ENCODE measurements at places on chromosomes 1 and 21. TPM values are rescaled to one million over a fixed set of nuclear protein-coding genes. Genes with fewer than 3 reads are reported as not detected.

TSNAX gene
- total RNA-seq: 23.6 TPM

AXDND1 gene
- not detected for total RNA-seq

GPA33 gene
- total RNA-seq: 0.91 TPM

HORMAD1 gene
- not detected for total RNA-seq

CNN3 gene
- total RNA-seq: 67.9 TPM

GRCh38 chr1:223123011-223123610, 19.9 kb downstream of the TLR5 start:
- DNase-seq: no peak

DNA sequence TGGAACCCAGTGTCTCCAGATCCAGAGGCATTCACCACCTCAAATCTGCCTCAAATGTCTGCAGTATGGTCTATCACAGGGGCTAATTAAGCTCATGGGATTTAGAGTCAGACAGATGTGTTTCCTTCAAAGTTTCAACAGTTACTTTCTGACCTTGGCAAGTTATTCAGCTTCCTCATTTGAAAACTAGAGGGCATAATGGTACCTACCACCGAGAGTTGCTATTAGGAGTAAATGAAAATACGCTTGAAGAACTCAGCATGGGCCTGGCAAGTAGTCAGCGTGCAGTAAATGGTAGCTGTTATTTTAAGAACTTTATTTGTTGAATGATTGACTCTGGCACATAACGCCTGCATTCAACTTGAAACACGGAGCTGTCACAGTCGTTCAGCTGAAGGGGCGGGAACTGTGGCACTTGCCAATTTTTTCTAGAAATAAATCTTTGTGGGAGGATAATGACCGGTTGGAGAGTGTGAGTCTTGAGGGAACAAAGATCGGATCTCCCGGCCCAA, 1.2 kb upstream of the CAP1 start:
- DNase-seq: no peak

GRCh38 chr1:10050611-10051010, 17.9 kb downstream of the UBE4B start:
- DNase-seq: no peak

DNA sequence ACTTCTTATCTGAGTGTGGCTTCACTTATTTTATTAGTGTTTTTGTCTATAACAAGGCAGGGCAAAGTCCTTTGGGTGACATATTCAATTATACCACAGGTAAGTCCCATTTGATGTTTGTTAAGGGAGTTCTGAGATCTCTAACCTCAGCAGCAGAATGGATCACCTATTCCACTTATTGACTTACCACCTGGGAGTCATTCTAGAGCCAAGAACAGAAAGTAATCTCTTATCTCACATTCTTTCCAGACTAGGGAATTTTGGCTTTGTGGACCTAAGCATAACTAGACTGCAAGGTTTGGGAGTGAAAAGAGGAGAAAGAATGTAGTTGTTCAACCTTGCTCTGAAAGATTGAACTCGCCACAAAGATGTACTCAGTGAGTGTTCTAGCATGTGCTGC, 13.2 kb downstream of the FNDC7 start:
- DNase-seq: no peak

GRCh38 chr1:31366796-31367195, 6.1 kb downstream of the FABP3 start:
- no peak for DNase-seq

DNA sequence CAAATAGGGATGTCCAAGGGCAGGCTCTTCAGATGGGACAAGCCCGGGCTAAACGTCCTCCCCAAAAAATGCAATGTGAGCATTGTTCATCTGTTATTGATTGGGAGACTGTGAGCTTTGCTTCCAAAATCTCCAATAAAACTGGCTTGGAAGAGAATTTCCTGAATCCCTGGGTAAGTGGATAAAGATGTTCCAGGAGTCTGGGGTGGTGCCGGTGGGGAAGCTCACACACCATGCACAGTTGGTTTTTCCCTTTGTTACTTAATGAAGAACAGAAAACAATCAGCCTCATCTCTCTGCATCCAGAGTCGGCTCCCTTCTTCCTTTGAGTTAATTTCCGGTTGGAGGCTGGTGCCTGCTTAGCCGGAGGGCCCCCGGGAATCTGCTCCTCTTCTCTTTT, 72.1 kb upstream of the ZBTB40 start:
- DNase-seq: no peak

DNA sequence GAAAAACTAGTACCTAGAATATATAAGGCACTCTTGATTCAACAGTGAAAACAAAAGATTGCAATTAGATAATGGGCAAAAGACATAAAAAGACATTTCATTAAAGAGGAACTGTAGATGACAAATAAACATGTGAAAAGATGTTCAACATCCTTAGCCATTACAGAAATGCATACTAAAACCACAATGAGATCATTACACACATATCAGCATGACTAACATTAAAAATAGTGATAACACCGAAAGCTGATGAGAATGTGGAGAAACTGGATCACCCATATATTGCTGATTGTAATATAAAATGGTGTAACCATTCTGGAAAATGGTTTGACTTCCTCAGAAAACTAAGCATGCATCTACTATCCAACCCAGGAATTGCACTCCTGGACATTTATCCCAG, 340.3 kb downstream of the SEC16B start:
- no peak for DNase-seq

DNA sequence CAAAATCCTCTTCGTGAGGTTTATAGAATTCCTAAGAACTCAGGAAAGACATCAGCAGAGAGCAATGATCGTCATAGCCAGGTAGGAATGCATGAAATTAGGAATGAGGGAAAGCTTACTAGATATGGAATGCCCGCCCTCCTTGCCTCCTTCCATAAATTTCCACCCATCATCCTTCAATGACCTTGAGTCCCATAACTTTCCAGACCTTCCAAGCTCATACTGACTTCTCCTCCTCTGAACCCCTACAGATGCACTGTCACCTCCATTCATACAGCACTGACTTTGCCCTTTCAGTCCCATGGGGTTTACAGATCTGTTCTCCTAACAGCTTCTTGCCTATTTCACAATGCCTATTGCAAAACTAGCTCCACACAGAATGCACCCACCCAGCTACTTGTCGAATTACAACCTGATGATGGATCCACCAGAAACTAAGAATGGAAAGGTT, 23.8 kb upstream of the PPP1R15B start:
- DNase-seq: no peak

DNA sequence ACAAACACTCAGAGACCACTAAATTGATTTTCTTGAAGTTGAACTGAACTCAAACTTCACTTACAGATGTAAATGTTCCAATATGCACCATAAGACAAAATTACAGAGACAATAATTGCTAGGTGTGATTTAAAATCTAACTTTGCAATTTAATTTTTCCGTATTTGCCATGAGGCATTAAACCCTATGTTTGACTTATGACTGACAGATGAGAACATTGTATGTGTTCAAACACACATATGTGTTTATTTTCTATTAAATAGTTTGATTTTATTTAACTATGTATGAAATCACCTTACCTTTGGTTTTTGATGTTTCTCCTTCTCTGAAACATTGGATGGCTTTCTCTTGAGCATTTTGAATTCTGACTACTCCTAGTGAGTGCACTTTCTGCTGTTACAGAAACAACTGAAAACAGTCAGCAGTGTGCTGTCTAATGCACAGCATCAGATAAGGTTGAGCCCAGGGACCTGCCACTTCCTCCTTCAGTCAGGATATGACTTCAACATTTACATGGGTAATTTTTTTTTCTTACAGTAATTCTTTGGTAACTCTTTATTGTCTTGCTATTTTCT, at the start of gene SAMSN1:
SAMSN1 (minus strand) TSS at position 410 of the 575 bp plus-strand sequence; CDS start at position 356, 54 bp downstream.
- no peak for DNase-seq

GRCh38 chr1:244436336-244437085, 15.2 kb downstream of the ADSS2 start:
- DNase-seq: no peak

DNA sequence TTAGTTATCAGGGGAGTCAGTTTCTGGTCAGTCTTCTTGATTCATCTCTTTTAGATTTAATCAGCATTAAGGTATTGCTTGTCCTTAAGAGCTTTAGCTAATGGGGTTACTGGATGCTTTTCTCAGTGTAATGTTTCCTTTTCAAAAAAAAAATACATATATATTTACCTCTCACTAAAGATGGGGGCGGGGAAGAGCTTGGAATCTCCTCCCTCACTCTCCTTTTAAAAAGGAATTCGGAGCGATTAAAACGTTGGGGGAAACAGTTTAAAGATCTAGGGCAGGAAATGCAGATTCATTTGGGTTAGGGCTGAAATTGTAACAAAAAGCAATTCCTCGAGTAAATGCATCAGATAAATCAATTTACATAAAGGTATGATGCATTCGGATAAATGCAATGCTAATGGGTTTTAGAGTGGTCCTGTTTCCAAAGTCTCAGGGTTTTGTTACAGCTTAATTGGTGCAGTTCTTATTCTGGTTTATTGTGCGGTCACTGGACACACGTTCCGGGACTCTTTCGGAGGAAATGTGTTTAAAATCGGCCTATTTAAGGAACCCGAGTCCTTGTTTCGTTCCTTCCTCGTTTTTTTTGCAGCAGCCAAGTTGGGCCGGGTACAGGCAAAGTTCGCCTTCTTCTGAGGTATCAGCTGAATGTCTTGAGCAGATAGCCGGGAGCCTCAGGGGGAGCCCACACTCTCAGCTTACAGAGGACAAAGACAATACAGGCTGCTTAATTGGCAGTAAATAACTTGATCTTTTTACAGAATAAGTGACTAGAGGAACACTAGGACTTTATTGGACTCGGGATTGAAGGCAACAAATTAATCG, 1.6 kb downstream of the LMO4 start:
- no peak for DNase-seq

GRCh38 chr1:183730107-183730724, 74.7 kb upstream of the RGL1 start:
- no peak for DNase-seq

DNA sequence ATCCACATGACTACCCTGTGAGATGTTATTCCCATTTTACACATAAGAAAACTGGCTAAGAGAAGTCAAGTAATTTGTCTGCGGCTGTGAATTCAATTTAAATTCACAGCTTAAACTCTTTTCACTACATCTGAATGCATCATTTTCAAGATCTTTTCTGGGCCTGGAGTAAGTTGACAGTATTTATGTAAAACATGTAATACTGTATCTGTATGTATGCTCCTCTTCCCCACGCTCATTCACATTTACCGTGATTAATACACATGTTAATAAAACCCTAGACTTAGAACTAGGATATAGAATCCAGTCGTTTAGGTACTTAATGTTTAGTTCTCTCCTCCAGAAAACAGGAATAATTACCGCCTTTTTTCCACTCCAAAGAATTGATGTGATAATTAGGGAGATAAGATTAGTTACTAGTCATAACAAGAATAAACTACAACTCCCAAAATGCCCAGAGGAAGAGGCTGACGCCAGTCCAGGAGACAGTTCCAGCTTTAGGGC, 442 bp upstream of the PPP1R12B start:
- DNase-seq: no peak

DNA sequence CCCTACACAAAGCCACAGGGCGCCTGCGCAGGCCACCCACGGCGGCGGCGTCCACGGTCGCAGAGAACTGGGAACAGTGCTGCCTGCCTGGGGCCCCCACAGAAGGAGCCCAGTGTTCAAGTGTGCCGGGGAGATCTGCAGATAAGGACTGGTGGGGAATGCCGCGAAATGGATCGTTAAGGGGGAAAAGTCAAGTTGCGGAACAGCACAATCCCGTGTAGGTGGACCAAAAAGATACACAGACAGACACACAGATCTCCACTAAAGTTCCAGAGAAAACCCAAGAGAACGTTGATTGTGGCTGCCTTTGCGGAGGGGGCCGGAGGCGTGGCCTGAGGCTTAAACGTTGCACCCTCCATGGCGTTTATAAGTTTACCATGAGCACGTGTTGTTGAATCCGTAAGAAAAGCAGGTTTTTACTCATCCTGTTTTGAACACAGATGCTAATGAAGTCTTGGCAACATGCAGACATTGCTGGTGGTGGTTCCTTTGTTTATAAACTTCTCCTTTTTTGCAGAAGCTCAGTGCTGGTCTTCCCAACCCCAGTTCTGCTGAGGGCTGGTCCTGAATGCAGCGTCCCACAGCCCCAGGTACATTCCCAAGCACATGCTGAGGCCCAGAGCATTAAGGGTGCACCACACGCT, 4.1 kb downstream of the SPATC1L start:
- no peak for DNase-seq

GRCh38 chr1:208300084-208300770, 56.0 kb upstream of the PLXNA2 start:
- DNase-seq: no peak

- DNase-seq: no peak
Measured at GRCh38 chr1:228147768-228148167, 2.0 kb upstream of the GJC2 start.

DNA sequence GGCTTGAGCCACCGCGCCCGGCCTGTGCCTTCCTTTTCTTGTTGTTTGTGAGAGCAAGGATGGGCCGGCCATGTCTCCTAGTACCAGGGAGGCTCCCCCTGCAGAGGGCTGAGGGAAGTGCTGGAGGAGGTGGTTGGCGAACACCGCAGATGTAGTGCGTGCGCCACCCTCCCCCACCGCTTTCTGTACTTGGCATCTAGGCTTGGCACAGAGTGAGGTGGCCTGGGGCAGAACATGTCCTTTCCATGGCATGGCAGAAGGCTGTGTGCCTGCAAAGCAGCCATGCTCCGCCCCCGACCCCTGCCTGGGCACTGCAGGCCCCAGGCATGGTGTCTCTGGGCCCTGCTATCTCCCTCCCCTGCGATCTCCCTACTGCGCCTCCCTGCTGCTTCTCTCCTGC, 30.7 kb downstream of the ALPL start:
- peak; percentile 64 for DNase-seq

DNA sequence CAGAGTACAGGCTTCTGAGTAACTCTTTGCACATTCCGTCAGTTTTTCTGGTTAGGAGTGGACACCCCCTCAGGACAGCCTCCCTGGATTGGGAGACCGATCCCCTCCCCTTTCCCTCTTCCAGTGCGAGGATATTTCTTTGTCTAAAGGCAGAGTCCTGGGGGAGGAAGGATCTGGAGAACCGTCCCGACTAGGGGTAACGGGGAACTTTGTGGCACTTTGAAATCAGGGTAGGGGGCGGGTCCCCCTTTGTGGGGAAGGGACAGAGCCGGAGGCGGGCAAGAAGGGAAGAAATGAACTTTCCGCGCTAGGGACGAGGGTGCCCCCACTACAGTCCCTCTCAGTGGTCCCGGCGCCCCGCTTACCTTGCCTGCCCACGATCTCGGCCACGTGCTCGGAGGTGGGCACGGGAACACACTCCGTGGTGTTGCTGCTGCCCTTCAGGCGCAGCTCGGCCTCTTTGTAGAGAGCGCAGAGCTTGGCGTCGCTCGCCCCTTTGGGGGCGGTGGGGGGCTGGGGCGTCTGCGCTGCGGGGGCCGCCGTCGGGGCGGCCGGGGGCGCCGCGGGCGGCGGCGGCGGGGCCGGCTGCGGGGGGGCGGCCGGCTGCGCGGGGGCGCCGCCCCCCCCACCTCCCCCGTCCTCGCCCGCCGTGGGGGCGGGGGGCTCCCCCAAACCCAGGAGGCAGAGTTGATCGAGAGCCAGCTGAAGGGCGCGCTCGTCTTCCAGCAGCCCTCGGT, 917 bp downstream of the MEX3A start:
- no peak for DNase-seq

GRCh38 chr21:31476263-31477022, 132.4 kb upstream of the TIAM1 start:
- no peak for DNase-seq
